ENCODE measurements at places on chromosomes 13 and 19. TPM values are rescaled to one million over a fixed set of nuclear protein-coding genes. Genes with fewer than 3 reads are reported as not detected.

Gene STAP2
- 5.6 TPM for polyA plus RNA-seq

Gene VN1R2
- polyA plus RNA-seq = not detected

Gene MBD3L5
- polyA plus RNA-seq = not detected

Gene ZNF223
- 2.1 TPM for polyA plus RNA-seq

Gene NDUFB7
- polyA plus RNA-seq = 147 TPM

Gene FUT1
- 0.32 TPM for polyA plus RNA-seq

Gene TEX29
- polyA plus RNA-seq = 0.54 TPM

Gene DMKN
- polyA plus RNA-seq = 1.0 TPM

Gene GARIN5A
- 0.56 TPM for polyA plus RNA-seq

Gene MAG
- polyA plus RNA-seq = not detected

Gene ZNF723
- not detected for polyA plus RNA-seq

Gene HRC
- 0.07 TPM for polyA plus RNA-seq

Gene TRIM13
- polyA plus RNA-seq = 11.7 TPM

Gene NAPA
- polyA plus RNA-seq = 100 TPM

Gene AP1M2
- not detected for polyA plus RNA-seq

Gene LENG8
- polyA plus RNA-seq = 23.5 TPM

Gene CEACAM4
- not detected for polyA plus RNA-seq

Gene CAMSAP3
- polyA plus RNA-seq = not detected

Gene NCAN
- polyA plus RNA-seq = not detected

Gene C5AR1
- polyA plus RNA-seq = 0.42 TPM

Gene ZNF780B
- polyA plus RNA-seq = 2.3 TPM

Gene CGB8
- polyA plus RNA-seq = 0.22 TPM

Gene RAD23A
- polyA plus RNA-seq = 75.1 TPM

Gene ZNF154
- 2.1 TPM for polyA plus RNA-seq

Gene CAPN12
- 0.34 TPM for polyA plus RNA-seq

Gene FPR3
- not detected for polyA plus RNA-seq

Gene ZNF556
- not detected for polyA plus RNA-seq

Gene RXFP2
- polyA plus RNA-seq = 0.02 TPM

Gene GSX1
- not detected for polyA plus RNA-seq

Gene ZNF699
- 3.4 TPM for polyA plus RNA-seq

Gene ANKRD24
- polyA plus RNA-seq = 0.25 TPM

Gene SNRPA
- polyA plus RNA-seq = 92.2 TPM

Gene MYO1F
- 0.33 TPM for polyA plus RNA-seq

Gene ANO8
- 1.3 TPM for polyA plus RNA-seq

Gene CRB3
- not detected for polyA plus RNA-seq

Gene NLRP5
- polyA plus RNA-seq = not detected

Gene CASP14
- not detected for polyA plus RNA-seq

Gene CEACAM21
- not detected for polyA plus RNA-seq

Gene TBXA2R
- polyA plus RNA-seq = 0.54 TPM

Gene ZNF615
- 6.2 TPM for polyA plus RNA-seq

Gene KCNRG
- 1.9 TPM for polyA plus RNA-seq

Gene WASF3
- polyA plus RNA-seq = 9.5 TPM

Gene ZNF112
- 1.9 TPM for polyA plus RNA-seq

Gene EBI3
- 1.2 TPM for polyA plus RNA-seq

Gene ZNF324
- 3.6 TPM for polyA plus RNA-seq

Gene RCBTB1
- polyA plus RNA-seq = 8.0 TPM

Gene TRAPPC5
- polyA plus RNA-seq = 85.1 TPM

Gene PROZ
- polyA plus RNA-seq = not detected

Gene MEX3D
- polyA plus RNA-seq = 5.4 TPM

Gene C1QTNF9B
- not detected for polyA plus RNA-seq

Gene TSKS
- 0.11 TPM for polyA plus RNA-seq

Gene KCTD4
- 0.15 TPM for polyA plus RNA-seq

Gene SLC25A42
- polyA plus RNA-seq = 3.8 TPM

Gene NFILZ
- polyA plus RNA-seq = not detected
